ENCODE measurements at places on chromosomes 6 and 20. TPM values are rescaled to one million over a fixed set of nuclear protein-coding genes. Genes with fewer than 3 reads are reported as not detected.

The NAPB gene
- 8.9 TPM for total RNA-seq

The SF3B5 gene
- total RNA-seq: 71.5 TPM

The SOX4 gene
- total RNA-seq: 46.4 TPM

The MAP7 gene
- total RNA-seq: under 0.01 TPM

The TNFRSF6B gene
- not detected for total RNA-seq

The NT5E gene
- total RNA-seq: 32.9 TPM

The ZNF512B gene
- 8.9 TPM for total RNA-seq

Data from skeletal muscle tissue (tissue), 5 donors.